ENCODE measurements at places on chromosomes 6 and 20. TPM values are rescaled to one million over a fixed set of nuclear protein-coding genes. Genes with fewer than 3 reads are reported as not detected.

DNA sequence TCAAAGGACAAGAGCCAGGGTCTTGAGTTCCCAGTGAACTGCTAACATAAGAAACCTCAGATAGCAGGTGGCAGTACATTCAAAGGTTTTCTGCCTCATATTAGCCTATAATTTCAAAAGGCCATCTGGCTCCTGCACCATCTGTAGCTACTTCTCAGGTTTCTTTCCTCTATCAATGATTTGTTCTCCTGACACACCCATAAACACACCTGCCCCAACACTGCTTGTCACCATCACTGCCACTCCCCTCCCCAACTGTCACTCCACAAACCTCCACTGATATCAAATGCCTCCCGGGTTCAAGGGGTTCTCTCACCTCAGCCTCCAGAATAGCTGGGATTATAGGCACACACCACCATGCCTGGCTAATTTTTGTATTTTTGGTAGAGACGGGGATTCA, 152.7 kb upstream of the SLC22A16 start:
- no peak for DNase-seq

- DNase-seq, result no peak
These were observed 530.8 kb downstream of the BCKDHB start for GRCh38 chr6:80637312-80637711.

The SYS1 gene
- 17.7 TPM for total RNA-seq

DNA sequence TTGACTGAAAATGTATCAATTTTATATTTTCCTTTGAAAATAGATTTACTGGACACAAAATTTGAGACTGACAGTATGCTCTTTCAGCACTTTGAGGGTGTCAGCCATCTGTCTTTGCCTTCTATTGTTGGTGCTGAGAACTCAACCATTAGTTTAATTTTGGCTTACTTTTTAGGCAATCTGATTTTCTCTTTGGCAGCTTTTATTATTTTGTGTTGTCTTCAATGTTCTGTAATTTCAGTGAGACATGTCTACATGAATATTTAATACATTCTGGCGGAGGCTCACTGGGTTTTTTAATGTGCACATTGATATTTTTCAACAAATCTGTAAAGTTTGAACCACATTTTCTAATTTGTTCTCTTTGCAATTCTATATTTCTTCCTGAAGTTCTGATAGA, 648.6 kb downstream of the C6orf118 start:
- no peak for DNase-seq

- DNase-seq, result no peak
These were observed 53.6 kb downstream of the CDS2 start for GRCh38 chr20:5180421-5180820.

GRCh38 chr6:138677538-138677937, 96.0 kb upstream of the CCDC28A start:
- no peak for DNase-seq

DNA sequence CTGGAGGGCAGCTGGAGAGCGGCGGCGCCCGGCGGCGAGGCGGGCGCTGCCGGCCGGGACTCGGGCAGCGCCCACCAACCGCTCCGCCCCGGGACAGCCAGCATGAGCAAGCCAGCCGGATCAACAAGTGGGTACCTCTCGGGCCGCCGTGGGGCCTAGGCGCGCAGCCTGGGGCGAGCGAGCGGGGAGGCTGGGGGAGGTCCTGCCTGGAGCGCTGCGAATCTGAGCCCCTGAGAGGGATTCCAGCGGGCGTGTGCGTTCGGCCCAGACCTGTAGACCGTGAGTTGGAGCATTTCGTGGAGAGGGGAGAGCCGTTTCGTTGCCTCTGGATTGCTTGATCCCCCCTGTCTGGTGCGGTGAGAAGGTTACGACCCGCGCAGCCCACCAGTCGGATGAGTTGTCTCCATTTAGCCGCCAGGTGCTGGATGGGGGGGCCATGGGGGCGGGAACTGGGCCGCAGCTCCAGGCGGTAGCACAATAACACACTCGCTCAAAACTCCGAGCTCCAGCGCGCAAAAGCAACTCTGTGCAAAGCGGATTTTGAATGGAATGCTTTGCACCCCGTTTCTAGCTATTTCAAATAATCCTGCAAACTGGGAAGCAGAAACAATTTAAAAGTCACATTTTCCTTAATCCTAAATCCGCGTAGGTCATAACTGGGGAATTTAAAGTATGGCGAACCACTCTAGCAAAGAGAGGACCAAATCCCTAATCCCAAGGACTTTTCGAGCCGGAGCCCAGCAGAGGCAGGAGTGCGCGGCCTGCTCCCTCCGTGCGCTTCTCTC, 1.0 kb downstream of the NR2E1 start:
- no peak for DNase-seq

The WFDC9 gene
- not detected for total RNA-seq

DNA sequence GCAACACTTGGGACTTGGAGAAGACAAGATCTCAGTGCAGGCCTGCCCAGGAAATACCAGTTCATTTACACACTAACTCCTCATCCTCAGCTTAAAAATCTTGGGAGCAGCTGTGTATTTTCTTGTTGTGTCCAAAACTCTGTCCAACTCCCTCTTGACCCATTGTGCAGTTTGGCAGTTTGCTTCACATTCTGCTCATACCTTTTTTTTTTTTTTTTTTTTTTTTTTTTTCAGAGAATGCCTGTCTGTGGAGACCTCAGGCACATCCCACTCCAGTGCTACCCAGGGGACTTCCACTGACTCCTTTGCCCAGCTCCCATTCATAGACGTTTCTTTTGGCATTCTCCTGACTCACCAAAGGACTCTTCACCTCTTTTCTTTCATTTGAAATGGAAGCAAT, 265.8 kb upstream of the TCF21 start:
- no peak for DNase-seq

GRCh38 chr6:165178056-165178455, 131.3 kb downstream of the C6orf118 start:
- no peak for DNase-seq

The RBPJL gene
- not detected for total RNA-seq

- DNase-seq, result no peak
These were observed 373.5 kb downstream of the TBC1D32 start for GRCh38 chr6:120960761-120961160.

GRCh38 chr20:34629342-34629741, 47.5 kb downstream of the PIGU start:
- DNase-seq, result no peak

- DNase-seq, result no peak
These were observed 266.0 kb downstream of the PAX1 start for GRCh38 chr20:21971436-21971835.

DNA sequence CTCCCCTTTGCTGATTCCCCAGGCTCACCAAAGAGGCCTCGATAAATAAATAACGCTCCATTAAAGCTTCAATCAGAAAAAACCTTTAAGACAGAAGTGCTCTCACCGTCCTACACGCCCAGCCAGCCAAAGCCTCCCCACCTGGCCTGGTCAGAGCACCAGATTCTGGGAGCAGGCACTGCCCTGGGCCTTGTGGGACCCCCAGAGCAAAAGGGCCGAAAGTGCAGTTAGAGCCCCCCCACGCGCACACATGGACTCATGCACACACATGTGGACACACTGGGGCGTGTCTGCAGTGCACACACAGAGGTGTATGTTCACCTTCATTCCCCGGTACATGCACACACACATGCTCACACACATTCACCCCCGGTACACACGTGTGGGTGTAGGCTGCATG, 1.9 kb upstream of the NECAB3 start:
- DNase-seq, result no peak

DNA sequence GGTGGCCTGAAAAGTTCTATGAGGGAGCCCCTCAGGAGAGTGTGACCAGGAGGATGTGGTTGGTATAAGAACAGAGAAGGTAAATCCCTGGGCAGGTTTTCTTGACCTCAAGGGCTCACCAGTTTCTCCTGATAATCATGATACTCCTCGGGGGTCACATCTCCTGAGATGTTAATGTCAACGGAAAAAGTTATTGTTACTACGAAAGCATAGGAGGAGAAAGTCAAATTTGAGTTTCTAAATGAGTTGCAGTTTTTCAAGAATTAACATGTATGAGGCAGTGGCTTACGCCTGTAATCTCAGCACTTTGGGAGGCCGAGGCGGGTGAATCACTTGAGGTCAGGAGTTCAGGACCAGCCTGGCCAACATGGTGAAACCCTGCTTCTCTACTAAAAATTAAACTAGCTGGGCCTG, 23.4 kb downstream of the MGME1 start:
- DNase-seq, result no peak

- DNase-seq, result no peak
These were observed 56.6 kb upstream of the KCNG1 start for GRCh38 chr20:51079488-51079887.

The TTBK1 gene
- total RNA-seq, result 47.3 TPM

All from glutamatergic neuron (in vitro differentiated cells).